ENCODE measurements at places on chromosomes 4 and X. TPM values are rescaled to one million over a fixed set of nuclear protein-coding genes. Genes with fewer than 3 reads are reported as not detected.

Gene EVC
- total RNA-seq: 33.3 TPM

Gene ITM2A
- 29.1 TPM for total RNA-seq

Gene HTR2C
- total RNA-seq: not detected

Gene FREM3
- total RNA-seq: not detected

Gene TLR7
- total RNA-seq: not detected

Gene NSG1
- total RNA-seq: 116 TPM

Gene TCEAL5
- not detected for total RNA-seq

Gene SMIM31
- not detected for total RNA-seq

Gene MAGEA2
- total RNA-seq: not detected

Gene SAP30
- total RNA-seq: 18.4 TPM

Gene FGF5
- total RNA-seq: not detected

Gene RBMXL3
- total RNA-seq: not detected

Gene GUCY1A1
- total RNA-seq: 6.0 TPM
